Stimulated activated CD4-positive, alpha-beta T cell treated with anti-CD3 and anti-CD28 coated beads, TNF-alpha, amount 100 ng/mL, for 24 hours (primary cell): ENCODE measurements at places on chromosomes 12 and 14.

DNA sequence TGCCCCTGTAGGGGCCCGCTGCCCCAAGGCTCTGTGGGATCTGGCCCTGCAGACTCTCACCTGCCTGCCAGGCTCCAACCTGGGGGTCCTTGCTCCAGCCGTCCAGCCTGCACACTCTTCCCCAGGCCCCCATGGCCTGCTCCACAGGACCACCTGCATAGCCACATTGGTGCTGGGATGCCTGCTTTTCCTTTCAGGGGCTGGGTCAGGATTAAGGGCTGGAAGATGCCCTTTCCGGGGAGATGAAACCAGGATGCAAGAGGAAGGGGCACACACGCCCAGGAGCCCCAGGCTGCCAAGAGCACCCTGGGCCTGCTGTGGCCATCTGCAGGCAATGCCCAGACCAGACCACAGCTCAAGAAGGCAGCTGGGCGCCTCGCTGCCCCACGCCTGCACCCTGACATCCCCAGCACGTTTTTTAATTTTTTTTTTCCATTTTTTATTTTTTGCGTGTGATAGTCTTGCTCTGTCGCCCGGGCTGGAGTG, 15.0 kb downstream of the BAG5 start:
- DNase-seq = no peak

GRCh38 chr14:77832297-77832696, 32.4 kb downstream of the ADCK1 start:
- no peak for DNase-seq

- no peak for DNase-seq
Observed at GRCh38 chr12:39378341-39378740, 64.6 kb downstream of the KIF21A start.

GRCh38 chr12:13203034-13203922, 6.8 kb downstream of the EMP1 start:
- DNase-seq = no peak

DNA sequence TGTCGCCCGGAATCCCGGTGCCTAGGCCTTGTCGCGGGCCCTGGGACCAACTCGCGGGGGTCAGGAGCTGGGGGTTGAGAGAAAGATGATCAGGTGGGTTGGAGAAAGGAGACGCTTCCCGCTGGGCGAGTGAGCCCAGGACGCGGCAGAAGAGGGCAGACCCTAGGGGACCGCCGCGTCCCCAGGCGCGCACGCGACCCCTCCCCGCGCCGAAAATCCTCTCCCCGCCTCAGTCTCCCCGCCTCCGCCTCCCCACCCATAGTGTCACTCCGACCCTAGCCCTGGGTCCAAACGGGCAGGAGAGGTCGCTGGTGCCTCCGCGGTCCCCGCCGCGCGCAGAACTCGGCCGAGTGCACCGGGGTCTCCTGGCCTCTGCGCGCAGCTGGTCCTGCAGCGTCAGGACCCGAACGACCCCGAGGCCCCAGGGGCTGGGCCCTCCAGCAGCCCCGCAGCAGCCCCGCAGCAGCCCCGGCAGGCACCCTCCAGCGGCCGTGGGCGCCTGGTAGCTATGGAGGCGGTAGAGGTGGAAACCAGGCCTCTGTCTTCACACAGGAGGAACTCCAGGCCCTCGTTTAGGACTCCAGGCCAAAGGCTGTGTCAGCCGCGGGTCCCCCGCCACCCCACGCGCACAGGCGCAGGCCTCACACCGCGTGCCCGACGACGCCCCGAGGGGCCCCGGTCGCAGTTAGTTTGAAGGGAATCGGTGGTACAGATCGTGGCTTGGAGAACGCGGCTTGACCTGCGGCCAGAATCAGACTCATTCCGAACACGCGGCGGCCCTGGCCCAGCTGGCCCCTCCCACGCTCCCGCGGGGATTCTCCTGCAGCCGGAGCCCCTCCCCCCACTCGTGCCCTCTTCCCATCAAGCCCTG, 60.1 kb upstream of the EIF5 start:
- no peak for DNase-seq

DNA sequence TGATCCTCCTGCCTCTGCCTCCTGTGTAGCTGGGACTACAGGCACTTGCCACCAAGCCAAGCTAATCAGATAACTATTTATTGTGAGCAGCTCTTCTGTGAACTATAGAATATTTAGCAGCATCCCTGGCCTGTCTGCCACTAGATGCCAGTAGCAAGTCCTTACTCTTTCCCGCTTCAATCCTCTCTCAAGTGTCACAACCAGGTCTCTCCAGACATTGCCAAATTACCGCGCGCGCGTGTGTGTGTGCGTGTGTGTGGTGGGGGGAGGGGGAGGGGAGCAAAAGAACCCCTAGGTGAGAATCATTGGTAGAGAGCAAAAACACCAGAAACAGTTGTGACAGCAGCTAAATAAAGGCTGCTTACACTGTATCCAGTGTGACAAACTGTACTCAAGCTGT, 49.9 kb downstream of the PPP2R5E start:
- DNase-seq = no peak

GRCh38 chr12:65602610-65603295, 221.5 kb upstream of the HMGA2 start:
- DNase-seq = no peak

- DNase-seq = peak; percentile 74
Observed at GRCh38 chr14:74712499-74713394, at the start of the genes AREL1 and FCF1. AREL1 (minus strand) TSS chr14:74713080; CDS start chr14:74685615, 27,465 bp downstream. FCF1 (plus strand) TSS chr14:74713144; CDS start chr14:74713198, 54 bp downstream.

DNA sequence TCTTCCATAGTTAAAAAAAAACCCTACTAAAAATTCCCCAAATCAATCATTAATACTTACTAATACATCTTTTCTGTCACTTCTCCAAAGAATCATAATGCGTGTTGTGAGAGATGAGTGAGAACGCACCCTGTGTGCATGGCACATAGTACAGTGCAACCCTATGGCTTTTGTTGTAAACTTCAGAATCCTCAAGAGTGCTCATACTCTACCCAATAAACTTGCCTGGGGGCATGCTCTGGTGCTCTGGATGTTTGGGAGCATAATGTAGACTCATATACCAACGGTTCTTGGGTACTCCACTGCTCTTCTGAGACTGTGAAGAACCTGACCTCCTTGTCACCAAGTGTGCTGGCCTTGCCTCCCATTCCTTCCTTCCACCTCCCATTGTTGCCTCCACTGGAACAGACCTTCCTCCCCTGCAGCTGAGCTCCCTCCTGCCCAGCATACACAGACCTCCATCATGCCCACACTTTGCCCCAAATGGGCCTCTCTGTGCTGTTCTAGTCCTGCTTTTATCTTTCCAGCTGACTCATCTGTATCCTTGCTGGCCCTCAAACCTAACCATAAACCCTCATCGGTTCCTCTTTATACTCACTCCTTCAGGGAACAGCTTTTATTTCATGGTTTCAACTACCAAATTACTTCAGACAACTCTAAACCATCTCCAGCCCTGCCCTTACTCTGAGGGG, 8.9 kb downstream of the DCP1B start:
- no peak for DNase-seq

- DNase-seq = no peak
Observed at GRCh38 chr12:67526129-67526528, 122.4 kb upstream of the DYRK2 start.

- DNase-seq = no peak
Observed at GRCh38 chr12:977156-977555, 13.9 kb upstream of the ERC1 start.

- DNase-seq = no peak
Observed at GRCh38 chr14:95520346-95520745, 3.9 kb upstream of the SYNE3 start.

DNA sequence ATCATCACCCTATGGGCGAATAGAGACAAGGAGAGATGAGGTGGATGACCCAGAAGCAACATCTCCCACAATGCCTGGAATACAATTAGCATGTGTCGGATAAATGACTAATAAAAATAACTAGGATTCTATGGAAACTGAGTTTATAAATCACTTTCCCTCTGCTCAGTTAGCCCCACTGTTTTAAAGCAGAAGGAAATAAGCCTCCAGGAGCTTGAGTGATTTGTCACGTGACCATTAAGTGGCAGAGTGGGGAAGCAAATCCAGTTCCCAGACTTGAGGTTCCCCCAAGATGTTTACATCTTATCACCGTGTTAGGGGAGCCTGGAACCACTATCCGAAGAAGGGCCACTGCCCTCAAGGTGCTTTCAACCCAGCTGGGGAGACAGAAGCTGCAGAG, 136.5 kb upstream of the CCND2 start:
- no peak for DNase-seq

DNA sequence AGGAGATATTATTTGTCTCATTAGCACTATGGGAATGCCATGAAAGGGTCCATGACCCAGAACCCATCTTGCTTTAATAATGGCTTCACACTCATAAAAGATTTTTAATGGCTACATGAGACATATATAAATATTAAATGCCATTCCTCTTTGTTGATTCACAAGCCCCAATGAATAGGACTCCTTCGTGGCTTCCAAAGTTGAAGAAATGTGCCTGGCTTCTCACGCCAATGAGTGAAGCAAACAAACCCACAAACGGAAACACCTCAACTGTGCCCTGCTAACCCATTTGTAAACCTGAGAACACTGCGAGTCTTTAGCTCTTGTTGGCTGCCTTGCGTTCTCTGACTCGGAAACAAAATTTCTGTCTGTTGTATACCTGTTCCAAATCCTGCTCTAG, 381.7 kb upstream of the DDHD1 start:
- no peak for DNase-seq

DNA sequence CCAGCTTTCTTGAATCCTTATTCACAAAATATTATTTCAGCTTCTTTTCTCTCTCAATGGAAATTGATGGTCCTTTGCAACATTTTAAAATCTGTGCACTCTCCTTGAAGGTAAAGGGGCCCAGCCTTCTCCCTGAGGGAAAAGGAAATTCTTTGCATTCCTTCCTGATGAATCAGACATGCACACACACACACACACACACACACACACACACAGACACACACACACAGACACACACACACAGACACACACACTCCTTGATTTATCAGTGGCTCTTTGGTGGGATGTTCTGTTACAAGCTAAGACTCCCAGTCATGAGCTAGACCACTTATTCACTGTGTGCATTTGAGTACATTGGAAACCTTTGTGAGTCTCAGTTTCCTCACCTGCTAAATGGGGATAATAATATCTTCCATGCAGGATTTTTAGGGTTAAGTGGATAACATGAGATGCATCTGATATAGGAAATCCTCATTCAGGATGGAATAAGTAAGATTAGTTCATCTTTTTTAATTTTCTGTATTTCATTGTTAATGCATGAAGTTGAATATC, 45.1 kb upstream of the HMGA2 start:
- DNase-seq = no peak

DNA sequence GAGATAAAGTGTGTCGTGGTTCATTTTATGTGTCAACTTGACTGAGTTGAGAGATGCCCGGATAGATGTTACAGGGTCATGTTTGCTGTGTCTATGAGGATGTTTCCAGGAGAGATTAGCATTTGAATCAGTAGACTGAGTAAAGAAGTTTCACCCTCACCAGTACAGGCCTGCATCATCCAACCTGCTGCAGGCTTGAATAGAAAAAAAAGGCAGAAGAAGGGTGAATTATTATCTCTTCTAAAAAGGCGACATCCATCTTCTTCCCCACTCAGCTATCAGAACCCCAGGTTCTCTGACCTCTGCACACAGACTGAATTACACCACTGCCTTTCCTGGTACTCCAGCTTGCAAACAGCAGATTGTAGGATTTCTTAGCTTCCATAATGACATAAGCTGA, 1293.7 kb upstream of the FLRT2 start:
- no peak for DNase-seq

DNA sequence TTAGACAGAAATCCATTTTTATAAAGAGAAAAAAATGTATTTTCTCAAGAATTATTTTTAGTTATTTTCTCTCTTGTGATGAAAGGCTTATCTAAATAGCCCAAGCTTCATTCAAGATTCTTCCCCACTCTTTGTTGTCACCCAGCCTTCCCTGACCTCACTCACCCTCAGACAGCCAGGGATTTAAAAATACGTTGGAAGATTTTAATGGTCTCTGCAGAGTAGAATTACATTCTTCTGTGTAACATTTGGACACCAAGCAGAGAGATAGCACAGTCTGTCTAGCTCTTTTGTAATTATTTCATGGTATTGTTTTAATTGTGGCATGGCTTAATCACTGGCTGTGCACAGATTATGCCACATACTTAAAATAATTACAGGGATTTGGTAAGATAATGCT, 130.3 kb downstream of the IGF1 start:
- DNase-seq = no peak

DNA sequence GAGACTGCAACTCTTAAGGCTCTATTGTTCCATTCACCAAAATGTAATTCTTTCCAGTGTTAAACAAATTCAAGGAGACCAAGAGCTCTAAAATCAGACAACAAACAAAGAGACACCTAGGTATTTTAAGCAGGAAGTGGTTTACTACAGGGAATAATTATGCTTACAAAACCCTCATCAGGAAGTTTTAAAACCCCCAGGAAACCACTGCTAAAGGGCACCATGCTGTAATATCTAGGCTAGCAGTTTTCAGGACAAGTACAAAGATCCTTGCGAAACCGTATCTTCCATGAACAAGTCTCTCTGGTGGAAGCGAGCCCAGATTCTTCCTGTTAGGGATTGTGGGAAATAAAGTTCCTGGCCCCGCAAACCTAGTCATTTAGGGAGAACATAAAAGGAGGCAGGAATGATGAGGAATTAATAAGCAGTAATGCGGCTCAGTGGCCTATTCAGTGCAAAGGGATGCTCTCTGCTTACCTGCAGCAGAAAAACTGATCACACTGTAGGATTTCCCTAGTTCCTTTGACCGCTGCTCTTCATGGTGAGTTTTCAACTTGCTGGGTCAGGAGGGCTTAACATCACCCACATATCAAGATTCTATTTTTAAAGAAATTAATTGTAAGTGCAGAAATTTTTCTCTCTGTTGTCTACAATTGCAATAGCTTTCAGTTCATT, 42.8 kb downstream of the ACSM4 start:
- DNase-seq = no peak

DNA sequence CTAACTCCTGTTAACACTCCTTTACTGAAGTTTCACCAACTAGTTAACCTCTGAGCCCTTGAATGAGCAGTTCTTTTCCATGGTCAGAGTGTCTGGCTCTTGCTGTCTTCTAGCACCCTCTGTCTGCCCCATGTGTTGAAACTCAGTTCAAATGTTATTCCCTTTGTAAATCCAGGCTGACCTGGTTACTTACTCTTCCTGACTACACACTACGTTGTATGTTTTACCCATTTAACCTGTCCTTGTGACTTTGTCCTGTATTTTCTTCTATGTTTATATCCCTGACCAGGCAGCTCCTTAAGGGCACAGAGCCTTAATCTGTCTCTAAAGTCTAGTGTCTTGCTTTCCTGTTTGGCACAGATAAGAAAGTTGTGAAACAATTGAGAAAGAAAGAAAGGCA, 389.0 kb upstream of the RPL10L start:
- DNase-seq = no peak

GRCh38 chr14:50619569-50620141, 48.5 kb downstream of the SAV1 start:
- DNase-seq = no peak

GRCh38 chr14:24081739-24082211, 10.4 kb downstream of the CPNE6 start:
- DNase-seq = no peak

GRCh38 chr12:46160101-46160980, 108.5 kb downstream of the SLC38A1 start:
- DNase-seq = no peak

DNA sequence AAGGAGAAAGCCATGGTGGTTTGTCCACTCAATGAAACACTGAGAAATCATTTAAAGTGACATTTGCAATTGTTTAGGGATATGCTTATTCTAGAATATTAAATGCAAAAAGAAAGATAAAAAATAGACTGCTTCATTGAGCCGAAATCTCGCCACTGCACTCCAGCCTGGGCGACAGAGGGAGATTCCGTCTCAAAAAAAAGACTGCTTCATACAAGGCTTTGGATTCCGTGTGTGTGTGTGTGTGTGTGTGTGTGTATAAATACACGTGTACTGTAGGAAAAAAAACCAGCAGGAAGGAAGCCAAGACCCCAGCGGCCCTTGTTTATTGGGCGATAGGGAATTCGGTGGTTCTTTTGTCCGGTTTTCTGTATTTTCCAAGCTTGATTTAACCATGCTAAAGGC, 3.2 kb upstream of the ZNF839 start:
- no peak for DNase-seq
